ENCODE measurements at places on chromosomes 7 and 10.
A peak's percentile ranks its signal among the peaks of the same experiment; 100 is the strongest.

- DNase-seq = peak; percentile 67
These were observed 56.0 kb downstream of the TACR2 start for GRCh38 chr10:69360485-69361302.

- no peak for DNase-seq
These were observed 12.9 kb downstream of the MDH2 start for GRCh38 chr7:76060842-76061241.

DNA sequence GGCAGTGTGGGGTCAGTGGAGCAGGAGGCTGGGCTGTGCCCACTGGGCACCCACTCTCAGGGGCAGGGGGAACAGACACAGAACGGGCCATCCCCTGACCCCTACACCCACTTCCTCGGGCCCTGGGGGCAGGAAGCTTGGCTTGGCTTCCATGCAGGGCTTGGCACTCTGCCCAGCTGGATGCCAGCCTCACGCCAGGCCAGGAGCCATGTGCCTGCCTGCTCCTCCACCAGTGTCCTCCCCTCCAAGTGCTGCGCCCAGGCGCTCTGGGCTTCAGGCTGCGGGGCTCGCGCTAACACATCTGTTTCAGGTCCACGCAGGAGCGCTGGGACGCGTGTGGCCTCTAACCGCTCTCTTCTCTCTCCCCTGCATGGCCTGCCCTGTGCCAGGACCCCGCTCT, 12.7 kb downstream of the LDB3 start:
- DNase-seq = no peak

GRCh38 chr10:97570789-97571471, 1.6 kb upstream of the ANKRD2 start:
- DNase-seq = no peak

DNA sequence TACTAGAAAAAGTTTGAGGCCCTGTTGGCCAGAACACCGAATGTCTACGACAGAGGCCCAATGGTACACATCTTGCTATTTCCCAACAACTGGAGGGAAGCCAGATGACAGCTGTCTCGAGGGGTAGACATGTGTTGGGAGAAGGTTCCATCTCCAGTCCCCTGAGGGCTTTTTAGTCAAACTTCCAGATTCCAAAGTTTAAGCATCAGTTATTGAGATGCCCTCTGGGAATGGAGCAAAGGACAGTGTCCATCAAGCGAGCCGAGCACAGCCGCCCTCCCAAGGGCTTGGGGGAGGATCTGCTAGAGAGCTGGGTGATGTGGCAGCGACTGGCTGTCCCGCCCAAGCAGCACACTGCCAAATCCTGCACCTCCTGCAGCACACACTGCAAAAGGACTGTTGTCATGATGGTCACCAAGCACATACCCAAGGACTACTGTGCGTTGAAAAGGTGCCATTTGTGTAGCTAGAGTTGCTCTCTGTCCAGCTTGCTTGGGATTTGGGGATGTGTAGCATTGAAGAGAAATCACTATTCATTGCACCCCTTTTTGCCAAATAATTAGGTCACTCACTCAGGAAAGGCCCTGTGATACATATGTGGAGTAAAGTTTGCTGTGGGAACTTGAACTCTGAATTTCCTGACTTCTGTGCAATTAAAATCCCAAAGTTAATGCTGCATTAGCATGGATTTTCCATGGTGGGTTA, 164.6 kb downstream of the TRIL start:
- DNase-seq = no peak

GRCh38 chr10:96747734-96748550, 27.6 kb upstream of the PIK3AP1 start:
- no peak for DNase-seq

- peak; percentile 86 for DNase-seq
These were observed 77.2 kb downstream of the CH25H start for GRCh38 chr10:89129911-89130310.

- no peak for DNase-seq
These were observed 170.8 kb downstream of the DNAJC1 start for GRCh38 chr10:21832821-21833130.

DNA sequence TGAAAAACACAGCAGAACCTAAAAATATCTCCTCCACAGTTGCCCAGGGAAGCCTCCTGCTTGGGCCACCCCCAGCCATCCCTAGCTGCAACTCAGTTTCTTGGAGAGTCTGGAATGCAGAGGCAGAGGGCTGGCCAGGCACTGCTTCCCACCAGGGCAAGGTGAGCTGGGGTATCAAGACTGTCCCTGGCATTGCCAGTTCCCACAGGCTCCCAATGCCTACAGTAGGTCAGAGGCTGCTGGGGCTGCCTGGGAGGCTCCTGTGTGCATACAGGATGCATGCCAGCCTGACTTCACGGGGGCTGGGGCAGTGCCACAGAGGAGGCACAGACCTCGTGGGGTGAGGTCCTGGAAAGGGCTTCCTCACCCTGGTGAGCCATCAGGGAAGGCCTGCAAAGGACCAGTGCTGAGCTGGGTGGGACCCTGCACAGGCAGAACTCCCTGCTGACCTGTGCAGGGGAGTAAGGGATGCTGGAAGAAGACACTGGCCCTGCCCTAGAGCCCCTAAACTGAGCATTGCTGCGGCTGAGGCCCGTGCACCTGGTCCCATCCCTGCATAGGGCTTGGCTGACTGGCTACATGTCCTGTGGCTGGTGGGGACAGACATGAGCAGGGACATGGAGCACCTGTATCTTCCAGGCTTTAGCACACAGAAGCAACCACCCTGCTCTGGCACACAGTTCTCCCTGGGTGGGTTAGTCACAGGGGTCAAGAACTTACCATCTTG, 121.9 kb upstream of the RET start:
- no peak for DNase-seq

- DNase-seq = no peak
These were observed 4.6 kb downstream of the REPIN1 start for GRCh38 chr7:150373049-150373801.
